ENCODE measurements at places on chromosomes 5 and 9.

DNA sequence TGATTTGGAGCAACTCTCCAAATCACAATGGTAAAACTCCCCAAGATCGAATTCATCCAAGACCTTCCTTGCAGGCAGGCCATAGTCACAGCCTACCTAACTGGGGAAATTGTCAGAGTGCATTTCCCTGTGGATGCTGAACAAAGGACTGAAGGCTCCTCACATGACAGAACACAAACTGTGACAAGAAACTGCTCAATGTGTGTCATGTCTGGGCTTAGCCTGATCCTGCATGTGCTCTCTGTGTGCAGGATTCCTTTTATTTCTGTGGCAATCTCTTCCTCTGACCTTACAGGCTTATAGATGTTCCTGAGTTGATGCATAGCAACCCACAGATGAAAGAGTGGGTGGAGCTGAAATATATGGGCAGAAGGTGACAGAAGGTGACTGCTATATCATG, 465.8 kb downstream of the ICE1 start:
- no peak for DNase-seq

GRCh38 chr9:100759215-100759614, 181.3 kb downstream of the CAVIN4 start:
- no peak for DNase-seq

DNA sequence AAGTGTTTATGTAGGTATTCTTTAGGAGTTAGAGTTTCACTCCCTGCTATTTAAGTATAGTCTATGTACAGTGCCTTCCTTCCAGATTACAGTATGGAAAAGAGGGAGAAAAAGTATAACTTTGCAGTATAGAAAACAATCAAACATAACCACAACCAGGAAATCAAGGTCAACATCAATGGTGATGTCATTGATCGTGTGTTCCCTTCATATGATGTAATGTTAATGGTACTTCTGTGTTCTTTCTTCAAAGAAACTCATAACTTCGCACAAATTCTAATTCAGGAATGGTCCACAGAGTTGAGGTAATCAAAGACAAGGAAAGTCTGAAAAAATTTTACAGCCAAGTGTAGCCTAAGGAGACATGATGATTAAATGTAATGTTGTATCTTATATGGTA, 961.1 kb upstream of the EDIL3 start:
- no peak for DNase-seq

DNA sequence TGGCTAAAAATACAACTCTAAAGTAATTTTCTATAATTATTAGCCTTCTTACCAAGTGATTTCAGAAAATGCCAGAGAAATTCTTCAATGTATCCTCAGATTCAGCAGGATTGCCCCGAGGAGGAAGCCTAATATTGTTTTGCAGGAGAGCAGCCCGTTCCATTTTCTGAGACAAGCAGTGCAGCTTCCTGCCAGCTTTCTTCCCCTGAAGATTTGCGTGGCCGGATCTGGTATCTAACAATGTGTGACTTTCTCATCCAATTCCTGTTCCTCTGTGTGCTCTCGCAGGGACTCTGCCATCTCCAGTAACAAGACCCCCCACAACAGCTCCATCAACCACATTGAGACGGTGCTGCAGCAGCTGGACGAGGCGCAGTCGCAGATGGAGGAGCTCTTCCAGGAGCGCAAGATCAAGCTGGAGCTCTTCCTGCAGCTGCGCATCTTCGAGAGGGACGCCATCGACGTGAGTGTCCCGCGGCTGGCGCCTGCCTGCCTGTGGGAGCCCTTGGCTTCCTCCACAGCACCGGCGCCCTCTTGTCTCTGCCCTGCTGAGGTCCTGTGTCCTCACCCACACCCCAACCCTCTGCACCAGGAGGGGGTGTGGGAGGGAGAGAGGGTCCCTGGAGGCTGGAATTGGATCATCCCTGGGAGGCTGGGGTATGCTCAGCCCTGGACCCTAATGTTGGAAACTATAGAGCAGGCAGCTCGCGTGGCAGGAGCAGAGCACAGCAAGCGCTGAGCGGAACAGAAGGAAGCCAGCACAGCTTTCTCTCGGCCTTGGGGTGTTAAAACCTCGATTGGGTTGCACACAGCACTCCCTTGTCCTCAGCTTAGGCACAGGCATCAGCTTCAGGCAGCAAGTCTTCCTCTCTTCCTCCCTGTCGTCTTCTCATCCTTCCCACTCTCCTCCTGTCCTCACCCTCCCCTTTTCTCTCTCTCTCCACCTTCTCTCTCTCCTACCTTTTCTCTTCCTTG, 216.2 kb downstream of the TRIO start:
- DNase-seq = no peak

DNA sequence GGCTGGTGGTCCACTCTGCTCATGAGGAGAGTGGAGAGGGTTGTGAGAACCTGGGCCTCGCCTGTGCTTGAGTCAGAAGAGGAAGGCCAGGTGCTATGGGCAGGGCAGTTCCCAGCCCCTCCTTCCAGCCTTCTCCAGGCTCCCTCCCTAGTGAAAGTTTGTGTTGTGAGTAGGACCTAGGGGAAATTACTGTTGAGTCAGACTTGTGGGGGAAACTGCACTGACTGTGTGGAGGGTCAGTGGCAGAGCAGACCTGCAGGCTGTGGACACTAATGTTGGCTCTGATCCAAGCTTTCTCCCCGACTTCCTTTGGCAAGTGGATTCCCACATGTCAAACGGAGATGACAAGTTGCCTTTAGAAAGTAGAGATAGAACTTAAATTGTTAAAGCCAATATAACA, 102.6 kb downstream of the ARHGAP26 start:
- DNase-seq = no peak

DNA sequence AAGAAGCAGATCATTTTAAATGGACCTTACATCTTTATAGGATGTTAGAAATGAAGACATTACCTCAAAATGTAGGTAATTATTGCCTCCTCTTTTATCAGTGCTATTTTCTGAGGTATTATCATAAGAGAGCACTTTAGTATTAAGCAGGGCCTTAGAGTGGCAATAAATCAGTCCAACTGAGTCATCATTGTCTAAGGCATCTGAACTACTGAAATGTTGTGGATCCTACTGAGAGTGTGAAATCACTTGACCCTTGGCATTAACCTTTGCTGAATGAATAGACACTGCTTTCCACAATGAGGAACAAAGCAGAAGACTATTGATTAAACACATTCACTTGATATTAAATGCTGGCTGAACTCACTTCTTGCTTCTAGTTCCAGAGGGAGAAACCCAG, 224.6 kb upstream of the ARRDC3 start:
- no peak for DNase-seq

GRCh38 chr5:10708189-10708944, 52.7 kb downstream of the DAP start:
- DNase-seq = no peak

GRCh38 chr5:108006791-108007190, 336.1 kb upstream of the EFNA5 start:
- DNase-seq = no peak

- no peak for DNase-seq
Measured at GRCh38 chr5:142920849-142921612, 150.9 kb downstream of the ARHGAP26 start.

DNA sequence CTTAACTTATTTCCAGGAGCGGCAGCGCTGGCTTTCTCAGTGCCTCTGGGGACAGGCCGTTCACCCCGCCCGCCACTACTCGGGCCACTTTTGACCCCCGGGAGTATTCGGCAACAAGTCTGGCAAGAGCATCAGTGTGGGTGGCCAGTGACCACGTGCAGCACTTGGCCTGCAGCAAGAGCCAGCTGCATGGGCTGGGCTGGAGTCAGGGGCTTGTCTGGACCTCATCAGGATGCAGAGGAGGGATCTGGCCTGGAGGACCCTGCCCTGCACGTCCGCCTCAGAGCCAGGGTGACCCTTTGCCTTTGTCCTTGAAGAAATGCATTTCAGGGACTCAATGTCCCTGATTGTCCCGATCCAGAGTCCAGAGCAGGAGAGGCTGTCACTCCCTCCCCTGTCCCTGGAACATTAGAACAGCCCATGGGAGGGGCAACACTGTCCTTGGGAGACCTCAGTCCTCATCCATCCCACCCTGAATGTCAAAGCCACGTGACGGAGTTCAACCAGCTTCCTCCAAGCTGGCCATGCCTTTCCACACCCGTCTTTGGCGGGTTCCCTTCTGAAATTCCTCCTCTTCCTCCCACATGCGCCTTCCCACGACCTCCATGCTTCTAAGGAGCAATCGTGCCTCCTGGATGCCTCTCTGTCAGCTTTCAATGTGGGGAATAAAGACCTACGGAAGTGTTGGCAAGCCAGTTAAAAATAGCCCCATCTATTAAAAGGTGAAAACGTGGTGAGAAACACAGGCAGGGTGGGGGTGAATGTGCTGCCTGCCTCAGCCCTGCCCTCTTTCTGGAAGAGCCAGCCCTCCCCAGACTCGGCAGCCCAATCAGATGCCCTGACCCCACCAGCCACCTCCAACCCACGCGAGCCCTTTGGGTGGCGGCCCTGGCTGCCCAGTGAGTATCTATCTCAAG, 99.0 kb downstream of the OLFM1 start:
- no peak for DNase-seq

DNA sequence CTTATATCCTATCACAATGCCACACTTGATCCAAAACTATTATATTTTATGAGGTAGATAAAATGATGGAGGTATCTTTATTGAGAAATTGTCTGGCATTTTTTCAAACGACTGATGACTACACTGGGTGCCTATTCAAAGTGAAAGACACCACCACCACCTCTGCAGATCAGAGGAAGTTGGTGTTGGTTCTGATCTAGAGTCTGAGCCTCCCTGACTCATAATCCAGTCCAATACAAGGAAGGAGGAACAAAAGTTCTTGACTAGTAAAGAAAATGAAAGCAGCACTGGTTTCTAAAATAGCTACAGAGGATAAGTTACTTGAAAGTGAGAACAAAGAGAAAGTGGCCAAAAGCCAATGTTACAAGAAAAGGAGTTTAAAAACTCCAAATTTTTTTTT, 139.9 kb downstream of the RFX3 start:
- no peak for DNase-seq

- no peak for DNase-seq
Measured at GRCh38 chr5:158406884-158407823, 548.2 kb upstream of the CLINT1 start.

GRCh38 chr9:129613520-129614175, 7.3 kb downstream of the C9orf50 start:
- DNase-seq = no peak

GRCh38 chr5:79959407-79959806, 31.7 kb downstream of the MTX3 start:
- DNase-seq = no peak

DNA sequence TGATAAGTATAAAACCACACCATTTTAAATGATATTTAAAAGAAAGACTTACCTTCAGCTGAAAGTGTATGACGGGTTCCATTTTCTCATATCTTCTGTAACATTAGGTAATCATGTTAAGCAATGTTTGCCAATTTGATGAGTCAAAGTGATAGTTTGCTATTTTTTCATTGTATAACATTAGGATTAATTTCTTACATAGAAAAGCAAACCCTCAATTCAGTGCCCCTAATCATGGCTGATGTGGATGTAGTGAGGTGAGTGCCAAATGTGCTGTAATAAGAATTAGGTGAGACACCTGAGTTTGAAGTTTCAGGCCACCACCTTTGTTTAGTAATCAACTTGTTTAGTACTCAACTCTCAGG, 68.0 kb downstream of the UNC13B start:
- no peak for DNase-seq

- DNase-seq = no peak
Measured at GRCh38 chr5:58199087-58199486, 260.8 kb downstream of the PLK2 start.

DNA sequence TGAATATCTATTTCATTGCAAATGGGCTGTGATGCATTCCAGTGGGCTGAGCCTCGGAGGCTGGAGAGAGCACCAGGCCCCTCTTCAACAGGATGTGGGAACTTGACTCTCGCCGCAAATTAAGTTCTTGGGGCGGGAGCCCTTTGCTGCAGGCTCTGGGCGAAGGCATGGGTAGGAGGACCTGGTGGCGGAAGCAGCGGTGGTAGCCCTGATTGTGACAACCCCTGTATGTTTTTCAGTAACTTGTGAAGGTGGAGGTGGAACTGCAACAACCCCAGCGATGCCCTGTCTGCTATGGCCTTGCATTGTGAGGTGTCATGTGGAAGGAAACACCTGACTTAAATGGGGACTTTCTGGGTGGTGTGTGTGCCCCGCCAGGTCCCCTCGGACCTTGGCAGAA, 9.4 kb downstream of the FYB1 start:
- peak; percentile 54 for DNase-seq

- no peak for DNase-seq
Measured at GRCh38 chr5:137575847-137576246, 76.7 kb upstream of the SPOCK1 start.

- no peak for DNase-seq
Measured at GRCh38 chr5:88952996-88953643, 70.1 kb upstream of the MEF2C start.

DNA sequence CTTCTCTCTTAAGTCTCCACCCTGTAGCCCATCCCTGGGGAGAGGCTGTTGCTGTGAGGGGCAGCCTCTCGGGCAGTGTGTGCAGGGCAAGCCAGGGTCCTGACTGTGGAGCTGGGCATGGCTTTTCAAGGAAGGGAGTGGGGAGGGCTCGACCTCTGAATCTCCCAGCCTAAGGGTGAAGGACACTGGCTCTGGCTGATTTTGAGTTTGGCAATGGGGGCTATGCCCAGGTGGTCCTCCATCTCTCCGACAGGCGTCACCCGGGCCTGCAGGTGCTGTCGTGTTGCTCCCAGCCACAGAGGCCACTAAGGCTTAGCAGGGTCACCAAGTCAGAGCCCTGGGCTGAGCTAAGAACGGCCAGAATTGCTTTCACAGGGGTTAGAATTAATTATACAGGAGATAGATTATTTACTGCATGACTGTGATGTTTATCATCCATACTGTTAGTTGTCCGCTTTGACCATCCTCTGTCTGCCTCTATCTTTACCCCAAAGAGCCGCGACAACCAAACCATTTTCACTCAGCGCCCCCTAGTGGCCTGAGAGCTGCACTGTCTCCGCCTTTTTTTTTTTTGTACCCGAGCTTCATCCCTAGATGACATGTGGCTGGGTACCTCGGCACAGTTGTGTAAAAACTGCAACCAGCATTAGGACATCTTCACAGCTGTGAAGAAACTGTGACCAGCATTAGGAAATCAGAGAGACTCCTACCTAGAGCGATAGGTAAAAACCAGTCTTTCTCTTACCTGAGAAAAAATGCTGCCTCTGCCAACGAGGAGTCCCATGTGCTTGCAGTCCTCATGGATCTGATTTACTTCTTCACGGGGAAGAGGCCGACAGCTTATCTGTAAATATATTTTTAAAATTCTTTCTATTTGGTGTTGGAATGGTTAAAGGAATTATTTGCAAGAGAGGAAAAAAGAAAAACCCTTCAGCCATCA, 44.5 kb downstream of the AGXT2 start:
- no peak for DNase-seq

- DNase-seq = no peak
Measured at GRCh38 chr9:120876842-120877240, at the start of gene PHF19. PHF19 (minus strand) TSS chr9:120877188; CDS start chr9:120874741, 2,447 bp downstream.

- DNase-seq = no peak
Measured at GRCh38 chr5:59759600-59760351, 133.8 kb downstream of the PDE4D start.

DNA sequence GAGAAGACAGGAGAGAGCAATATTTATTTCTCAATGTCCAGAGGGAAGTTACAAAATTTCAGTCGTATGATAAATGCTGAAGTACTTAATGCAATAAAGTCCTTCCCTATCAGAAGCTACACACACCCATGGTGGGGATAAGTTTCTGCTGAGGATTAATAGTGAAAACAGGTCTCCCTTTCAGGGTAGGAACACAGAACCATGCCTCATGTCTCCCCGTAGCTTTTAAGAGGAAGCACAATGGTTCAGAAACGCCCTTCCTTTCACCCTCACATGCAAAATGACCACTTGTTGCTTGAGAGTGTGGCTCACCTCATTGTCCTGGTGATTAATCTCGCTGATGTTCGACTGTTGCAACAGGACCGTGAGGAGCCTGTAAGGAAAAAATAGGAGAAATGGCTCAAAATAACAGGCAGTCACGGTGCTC, 73.6 kb downstream of the ANKRD55 start:
- no peak for DNase-seq
